ENCODE measurements at places on chromosomes 5 and 9.

GRCh38 chr9:18405240-18405639 is 68.7 kb upstream of the ADAMTSL1 start:
- no peak for DNase-seq

DNA sequence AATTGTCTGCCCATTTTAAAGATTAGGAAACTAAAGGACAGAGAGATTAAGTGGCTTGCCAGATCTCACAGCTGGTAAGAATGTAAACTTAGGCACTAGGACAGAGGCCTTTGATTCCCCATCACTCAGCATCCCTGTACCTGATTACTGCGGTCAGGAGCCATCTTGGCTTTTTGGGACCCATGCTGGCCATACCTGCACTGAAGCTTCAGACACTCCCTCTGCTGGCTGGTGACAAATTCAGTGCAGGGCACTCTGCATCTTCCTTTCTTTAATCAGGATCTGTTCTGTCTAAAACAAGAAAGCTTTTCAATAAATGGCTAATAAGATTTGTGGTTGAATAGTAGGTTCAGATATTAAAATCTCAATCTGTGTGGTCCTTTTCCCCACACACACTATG is 215.5 kb upstream of the RORB start:
- DNase-seq = no peak

DNA sequence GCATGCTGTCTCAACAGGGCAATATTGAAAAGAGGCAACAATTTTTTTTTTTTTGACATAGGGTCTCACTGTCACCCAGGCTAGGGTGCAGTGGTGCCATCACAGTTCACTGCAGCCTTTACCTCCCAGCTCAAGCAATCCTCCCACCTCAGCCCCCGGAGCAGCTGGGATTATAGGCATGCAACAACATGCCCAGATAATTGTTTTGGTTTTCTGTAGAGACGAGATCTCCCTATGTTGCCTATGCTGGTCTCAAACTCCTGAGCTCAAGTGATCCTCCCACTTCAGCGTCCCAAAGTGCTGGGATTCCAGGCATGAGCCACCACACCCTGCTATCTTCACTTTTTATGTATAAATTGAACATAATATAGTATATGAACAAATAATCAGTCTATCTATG is 47.6 kb downstream of the PRELID2 start:
- DNase-seq = no peak

- no peak for DNase-seq
These were observed 143.9 kb downstream of the OR2K2 start for GRCh38 chr9:111186021-111186530.

DNA sequence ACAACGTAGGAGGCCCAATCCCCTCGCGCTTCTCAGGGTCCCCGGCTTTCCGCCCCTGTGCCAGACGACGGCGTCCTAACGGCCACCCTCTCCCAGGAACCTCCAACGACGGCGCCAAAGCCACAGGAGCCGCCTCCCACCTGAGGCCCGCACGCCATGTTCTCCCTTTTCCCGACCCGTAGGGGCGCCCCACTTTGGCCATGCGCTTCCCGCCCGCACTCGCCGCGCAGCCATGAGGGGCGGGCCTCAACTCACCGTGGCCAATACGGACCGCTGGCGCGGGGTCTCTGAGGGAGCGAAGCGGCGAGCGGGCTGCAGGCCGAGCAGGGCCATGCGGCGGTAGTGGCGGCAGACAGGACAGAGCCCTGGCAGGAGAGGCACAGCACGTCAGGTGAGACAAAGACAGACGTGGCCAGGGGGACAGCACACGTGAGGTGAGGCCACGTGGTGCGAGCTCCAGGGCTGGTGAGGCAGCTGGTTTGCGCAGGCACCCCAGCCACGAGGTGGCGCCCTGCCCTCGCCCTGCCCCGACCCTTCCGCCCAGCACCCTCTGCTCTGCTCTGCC is 1005.5 kb upstream of the PTPRD start:
- no peak for DNase-seq

- DNase-seq = no peak
These were observed 62.9 kb upstream of the PTGER4 start for GRCh38 chr5:40616781-40617180.

DNA sequence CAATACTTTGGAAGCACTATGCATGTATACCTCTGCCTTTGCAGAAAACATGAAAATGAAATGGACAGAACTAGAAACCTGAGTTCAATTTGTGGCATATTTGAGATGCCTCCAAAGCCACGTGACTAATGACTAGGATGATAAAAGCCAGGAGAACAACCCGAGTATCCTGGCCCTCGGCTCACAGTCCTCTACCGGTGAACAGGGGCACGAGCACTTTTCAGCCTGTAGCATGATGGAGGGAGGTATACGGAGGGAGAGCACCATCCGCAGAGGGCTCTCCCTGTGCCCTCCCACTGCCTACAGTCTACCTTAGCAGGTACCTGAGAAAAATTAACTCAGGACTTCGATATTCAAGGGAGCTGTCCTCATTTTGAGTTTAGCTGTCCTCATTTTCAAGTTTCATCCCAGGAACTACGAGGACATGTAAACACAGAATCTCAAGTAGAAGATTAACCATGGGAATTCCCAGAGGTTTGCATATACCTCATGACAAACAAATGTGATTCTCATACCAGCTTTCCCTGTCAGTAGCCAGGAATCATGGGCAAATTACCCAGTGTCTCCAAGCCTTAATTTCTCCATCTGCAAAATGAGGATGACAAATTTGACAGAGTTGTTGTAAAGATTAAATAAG is 249.3 kb downstream of the DNAH5 start:
- DNase-seq = no peak

DNA sequence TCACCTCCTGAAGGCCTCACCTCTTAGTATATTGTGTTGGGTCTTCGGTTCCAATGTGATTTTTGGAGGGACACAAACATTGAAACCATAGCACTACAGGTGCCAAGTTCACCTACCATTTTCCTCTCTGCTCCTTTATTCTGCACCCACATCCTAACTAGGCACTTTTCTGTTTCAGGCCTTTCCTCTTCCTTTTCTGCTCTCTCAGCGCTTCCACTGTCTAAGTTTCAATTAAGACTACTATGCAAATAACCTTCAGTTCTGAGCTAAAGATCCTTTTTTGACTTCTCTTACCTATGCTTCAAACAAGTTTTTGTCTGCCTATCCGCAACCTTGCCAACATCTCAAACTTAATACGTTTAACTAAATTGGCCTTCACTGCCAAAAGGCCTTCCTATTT is 25.4 kb upstream of the ZFYVE16 start:
- DNase-seq = no peak

DNA sequence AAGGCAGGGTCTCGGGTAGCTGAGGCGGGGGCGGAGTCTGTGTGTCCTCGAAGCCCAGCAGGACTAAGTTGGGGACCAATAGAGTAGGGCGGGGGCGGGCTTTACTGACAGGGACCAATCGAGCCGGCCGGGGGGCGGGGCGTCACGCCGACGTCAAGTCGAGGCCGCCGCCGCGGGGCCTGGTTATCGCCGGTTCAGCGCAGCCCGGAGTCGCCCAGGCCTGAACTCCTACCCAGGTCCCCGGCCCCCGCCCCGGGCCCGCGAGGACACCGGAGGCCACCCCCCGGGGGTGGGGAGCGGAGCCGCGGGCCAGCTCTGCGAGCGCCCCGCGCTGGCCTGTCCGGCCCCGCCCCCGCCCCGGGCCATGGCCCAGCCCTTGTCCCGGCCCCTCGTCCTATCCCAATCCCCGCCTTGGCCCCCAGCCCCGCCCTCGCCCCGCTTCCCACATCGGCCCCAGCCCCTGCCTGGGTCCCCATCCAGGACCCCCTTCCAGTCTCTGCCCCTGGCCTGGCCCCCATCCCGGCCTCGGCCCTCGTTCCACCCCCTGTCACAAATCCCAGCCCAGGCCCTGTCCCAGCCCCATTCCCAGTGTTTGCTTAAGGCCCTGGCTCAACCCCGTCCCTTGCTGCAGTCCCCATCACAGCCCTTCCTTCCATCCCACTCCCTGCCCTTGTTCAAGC is at the start of gene TMEM8B:
TSS of gene TMEM8B (plus strand) at position 145 of the 680 bp plus-strand sequence. CDS start at position 365, 220 bp downstream.
- peak; percentile 97 for DNase-seq

DNA sequence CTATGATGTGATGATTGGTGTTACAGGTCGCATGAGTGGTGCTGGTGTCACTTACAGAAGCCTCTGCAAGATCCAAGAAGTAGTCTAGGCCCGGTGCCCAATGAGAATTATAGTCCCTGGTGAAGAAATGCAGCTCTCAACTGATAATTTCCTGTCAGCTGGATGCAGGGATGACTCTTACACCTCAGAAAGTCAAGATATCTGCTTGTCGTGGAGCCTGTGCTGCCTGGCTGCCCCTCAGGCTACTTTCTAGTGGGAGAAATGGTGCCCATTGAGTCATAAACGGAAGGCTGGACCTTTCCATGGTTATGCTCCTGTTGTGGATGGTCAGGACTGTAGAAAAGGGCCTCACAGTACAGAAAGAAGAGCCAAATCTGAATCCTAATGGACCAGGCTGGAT is 46.8 kb upstream of the NXNL2 start:
- no peak for DNase-seq

DNA sequence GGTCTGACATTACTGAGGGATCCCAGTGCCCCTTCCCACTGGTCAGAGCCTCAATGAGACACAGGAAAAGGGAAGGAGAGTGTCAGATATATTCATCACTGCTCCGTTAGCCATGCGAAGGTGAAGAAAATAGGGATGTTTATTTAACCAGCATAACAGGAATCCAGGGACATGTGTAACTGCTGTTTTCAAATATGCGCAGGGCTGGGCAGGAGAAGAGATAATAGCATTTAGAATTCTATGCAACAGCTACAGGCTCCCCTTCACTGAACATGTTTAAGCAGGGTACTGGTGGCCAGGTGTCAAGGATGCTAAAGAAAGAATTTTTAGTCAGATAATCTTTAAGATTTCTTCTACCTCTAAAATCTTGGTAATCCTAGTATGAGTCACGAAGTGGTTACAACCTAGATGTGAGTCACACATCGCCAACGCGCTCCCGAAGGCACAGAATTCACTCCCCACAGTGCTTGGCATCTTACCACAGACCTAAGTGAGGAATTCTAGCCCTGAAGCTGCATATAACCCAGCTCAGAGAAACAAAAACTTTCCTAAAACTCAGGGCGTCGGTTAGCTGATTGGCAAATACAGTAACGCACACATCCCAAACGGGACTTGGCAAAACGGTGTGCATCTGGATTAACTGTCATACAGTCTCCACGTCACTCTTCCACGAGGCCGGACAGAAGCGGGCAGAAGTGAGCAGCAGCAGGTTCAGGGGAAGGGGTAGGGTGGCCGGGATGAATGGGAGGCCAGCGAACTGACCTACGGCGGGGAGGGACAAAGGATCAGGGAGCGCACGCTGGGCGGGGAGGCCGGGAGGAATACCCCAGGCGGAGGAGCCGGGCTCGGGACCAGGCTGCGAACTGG is 1.1 kb downstream of the CTNNAL1 start:
- DNase-seq = peak; percentile 59

GRCh38 chr5:64221911-64222310 is 56.3 kb downstream of the RNF180 start:
- no peak for DNase-seq
